Type B pancreatic cell (in vitro differentiated cells): ENCODE measurements at places on chromosomes 5 and 9.

DNA sequence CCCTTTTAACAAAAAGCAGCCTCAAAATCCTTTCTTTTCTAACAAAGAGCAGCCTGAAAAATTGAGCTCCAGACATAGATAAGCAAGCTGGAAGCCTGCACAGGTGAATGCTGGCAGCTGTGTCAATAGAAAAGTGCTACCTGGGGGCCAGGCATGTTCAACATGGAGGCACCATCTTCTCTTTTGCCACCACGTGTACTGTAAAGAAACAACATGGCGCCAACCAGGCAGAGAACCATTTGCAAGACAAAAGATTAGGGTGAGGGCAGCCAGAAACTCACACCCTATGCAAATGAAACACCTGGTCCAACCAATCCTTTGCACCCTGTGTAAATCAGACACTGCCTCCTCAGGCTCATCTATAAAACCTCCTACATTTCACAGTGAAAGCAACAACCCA lies 96.0 kb downstream of the ACTL7B start:
- no peak for DNase-seq

GRCh38 chr9:69996967-69997366 lies 46.7 kb upstream of the MAMDC2 start:
- no peak for DNase-seq

DNA sequence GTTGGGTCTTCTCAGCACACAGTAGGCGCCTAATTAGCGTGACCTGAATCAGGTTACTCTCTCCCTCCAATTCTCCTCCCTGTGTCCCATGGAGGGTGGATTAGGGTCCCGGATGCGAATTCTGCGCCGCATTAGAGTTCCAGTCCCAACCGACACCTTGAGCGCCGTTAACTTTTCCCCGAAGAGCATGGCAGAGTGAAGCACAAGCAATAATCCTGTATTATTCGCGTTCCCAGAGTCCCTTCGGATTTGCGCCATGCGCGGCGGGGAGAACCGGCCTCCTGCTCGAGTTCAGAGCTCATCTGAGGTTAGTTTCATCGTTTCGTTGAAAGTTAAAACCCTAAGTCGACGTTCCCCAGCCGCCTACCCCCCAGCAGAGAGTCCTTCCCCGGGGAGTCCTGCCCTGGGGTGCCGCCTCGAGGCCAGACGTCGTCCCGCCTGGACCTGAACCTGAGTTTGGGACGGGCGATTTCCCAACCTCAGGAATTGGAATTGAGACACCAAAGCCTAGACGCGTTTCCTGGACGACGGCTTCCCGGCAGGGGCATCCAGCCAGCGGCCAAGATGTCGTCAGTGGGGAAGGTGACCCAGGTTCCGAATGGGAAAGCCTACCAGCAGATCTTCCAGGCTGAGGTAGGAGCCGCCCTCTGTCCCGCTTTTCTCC lies at the start of gene CCDC180:
TSS of gene CCDC180 (plus strand) at position 160 of the 664 bp plus-strand sequence. CDS start at position 565, 405 bp downstream.
- no peak for DNase-seq

DNA sequence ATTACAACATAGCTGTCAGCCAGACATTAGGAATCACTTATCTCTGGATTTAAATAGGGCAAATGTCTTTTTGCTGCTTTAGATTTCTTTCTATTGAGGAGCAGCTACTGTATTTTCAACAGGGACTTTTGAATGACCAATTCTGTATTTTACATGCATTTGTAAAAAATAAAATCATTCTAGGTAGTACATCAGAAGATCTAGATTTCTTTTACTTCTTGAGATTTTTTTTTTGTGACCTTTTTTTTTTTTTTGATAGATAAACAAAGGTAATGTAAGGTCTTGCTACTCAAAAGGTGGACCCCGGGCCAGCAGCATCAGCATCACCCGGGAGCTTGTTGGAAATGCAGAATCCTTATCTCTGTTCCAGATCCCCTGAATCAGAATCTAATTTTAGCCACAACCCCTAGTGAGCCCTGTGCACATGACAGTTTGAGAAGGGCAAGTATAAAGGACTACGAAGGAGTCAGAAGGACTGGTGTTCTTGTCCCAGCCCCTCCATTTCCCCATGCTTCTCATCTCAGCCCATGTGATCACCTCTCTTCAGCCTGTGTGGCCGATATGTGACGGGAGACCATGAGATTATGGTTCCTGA lies 37.7 kb upstream of the CKMT2 start:
- DNase-seq, result no peak

DNA sequence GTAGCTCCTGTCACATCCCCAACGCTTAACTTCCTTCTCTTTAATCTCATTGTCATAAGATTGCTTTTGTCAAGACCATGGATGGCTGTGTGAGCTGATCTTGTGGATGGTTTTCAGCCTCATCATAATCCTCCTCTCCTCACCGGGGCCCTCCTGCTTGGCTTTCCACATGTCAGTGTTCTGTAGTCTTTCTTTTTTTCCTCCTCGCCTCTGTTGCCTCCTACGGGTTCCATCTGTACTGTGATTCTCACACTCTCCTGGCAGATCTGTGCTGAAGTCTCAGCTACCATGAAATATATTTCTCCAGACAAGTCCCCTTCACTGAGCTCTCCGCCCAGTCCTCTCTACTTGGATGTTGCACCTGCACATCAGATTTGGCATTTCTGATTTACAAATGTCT lies 34.9 kb upstream of the FAM120AOS start:
- no peak for DNase-seq

GRCh38 chr5:66498791-66499207 lies 97.4 kb upstream of the MAST4 start:
- no peak for DNase-seq

DNA sequence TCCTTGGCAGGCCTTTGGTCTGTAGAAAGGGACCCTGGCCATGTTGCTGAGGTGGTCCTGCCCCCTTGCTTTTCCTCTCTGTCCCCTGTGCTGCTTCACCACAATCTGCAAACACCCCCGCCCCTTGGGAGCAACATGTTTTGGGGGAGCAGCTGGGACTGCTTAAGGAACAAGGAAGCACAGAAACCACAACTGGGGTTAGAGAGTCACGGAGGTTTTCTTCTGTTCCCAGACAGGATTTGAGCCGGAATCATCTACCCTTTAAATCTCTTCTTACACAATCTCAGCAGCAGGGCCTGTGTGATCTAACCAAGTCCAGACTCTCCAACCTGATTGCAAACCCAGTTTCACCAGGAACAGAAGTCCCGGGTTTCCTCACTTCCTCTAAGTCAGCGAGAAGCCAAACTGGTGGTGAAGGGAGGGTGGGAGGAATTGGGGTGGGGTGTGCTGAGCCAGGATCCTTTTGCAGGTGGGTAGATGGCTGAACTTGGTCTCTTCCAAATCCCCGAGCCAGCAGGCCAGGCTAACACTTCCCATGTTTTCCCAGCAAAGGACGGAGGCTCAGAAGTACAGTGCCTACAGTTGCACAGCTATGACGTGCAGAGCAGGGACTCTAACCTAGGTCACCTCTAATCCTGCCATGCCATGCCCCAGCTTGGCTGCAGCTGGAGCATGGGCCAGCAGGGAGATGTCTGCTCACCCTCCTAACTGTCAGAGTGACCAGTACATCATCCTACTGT lies 25.0 kb downstream of the SH3PXD2B start:
- DNase-seq, result no peak

DNA sequence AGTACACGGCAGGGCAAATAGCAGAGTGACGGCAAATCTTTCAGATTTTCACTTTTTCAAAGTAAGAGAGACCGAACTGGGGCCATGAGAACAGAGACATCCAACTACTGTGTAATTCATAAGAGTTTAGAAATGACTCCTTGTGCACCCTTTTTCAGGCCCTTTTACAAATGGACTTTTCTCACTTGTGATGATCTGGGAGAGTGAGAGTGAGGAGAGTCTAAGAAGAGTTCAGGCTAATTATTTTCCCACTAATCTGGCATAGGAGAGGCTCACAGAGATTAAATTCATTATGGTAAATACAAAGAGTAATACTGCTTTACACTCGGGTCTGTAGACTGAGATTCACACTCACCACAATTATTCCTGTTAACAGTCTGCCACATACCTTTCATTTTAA lies 880 bp upstream of the CCNG1 start:
- DNase-seq, result no peak

DNA sequence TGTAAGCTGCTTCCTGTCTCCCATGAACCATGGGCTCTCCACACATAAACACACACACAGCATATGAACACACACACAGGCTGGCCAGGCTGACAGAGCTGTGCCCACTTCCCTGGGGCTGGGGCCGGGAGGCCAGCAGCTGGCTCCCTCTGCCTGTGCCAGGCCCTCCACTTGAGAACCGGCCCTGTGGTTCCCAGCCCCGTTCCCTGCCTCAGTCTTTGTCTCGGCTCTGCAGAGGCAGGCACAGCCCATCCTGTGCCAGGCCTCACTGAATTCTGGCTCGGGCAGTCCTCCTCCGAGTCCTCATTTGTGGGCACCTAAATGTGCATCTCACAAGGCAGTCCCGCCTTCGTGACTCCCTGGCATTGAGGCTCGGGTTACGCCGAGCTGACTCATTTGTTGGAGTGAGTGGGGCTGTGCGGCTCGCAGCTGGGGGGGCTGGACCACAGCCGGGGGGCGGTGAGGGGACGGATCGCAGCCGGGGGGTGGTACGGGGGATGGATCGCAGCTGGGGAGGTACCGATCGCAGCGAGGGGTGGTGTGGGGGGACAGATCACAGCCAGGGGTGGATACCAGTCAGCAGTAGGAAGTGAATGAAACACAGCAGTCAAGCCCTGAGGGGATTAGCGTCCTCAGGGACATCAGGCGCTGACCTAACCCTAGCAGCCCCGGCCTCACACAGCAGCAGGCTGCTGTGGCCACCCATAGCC lies 72.3 kb downstream of the PSMB7 start:
- DNase-seq, result no peak

GRCh38 chr5:122615146-122615545 lies 159.7 kb upstream of the SNX2 start:
- no peak for DNase-seq

DNA sequence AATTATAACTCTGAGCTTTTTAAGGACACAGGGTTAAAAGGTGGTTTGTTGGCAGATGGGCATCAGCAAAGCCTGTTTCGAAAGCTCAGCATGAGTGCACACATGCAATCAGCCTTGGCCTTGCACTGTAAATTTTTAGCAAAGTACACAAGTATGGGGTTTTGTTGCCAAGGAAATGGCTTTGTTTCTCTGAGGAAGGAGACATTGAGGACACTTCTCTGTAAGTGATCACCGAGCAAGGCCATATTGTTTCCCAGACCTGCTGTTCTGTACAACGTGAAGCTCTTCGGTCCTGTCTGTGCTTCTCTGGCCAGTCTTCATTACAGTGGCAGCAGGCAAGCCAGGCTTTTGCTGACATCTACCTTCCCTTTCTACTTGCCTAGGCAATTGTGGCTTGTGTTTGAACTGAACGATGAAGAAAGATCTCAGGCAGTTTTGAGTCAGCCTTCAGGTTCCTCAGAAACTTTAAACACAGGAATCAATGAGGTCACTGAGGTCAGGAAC lies 27.9 kb upstream of the GLRX start:
- DNase-seq, result no peak

- no peak for DNase-seq
These were observed 17.2 kb upstream of the SUSD3 start for GRCh38 chr9:93041108-93041802.

GRCh38 chr9:37464426-37465248 lies 613 bp downstream of the ZBTB5 start:
- DNase-seq, result no peak

DNA sequence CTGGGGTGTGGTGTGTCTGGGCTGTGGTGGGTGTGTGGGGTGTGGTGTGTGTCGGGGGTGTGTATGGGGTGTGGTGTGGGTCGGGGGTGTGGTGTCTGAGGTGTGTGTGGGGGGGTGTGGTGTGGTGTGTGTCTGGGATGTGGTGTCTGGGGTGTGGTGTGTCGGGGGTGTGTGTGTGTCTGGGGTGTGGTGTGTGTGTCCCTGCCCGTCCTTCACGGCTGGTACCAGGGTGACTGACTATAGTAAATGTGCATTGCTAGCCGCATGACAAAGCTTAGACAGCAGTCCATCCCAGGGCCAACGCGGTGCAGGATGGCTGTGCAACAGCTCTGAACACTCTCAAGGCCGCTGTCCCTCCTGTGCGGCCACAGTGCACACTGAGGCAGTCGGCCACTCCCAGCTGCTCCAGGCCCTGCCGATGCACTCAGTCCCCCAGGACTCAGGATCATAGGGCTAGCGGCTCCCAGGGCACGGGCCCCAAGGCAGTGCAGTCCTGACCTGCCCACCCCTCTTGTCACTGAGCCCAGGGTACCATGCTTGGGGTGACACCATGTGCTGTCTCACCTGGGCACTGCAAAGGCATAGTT lies 54.0 kb downstream of the SECISBP2 start:
- no peak for DNase-seq

DNA sequence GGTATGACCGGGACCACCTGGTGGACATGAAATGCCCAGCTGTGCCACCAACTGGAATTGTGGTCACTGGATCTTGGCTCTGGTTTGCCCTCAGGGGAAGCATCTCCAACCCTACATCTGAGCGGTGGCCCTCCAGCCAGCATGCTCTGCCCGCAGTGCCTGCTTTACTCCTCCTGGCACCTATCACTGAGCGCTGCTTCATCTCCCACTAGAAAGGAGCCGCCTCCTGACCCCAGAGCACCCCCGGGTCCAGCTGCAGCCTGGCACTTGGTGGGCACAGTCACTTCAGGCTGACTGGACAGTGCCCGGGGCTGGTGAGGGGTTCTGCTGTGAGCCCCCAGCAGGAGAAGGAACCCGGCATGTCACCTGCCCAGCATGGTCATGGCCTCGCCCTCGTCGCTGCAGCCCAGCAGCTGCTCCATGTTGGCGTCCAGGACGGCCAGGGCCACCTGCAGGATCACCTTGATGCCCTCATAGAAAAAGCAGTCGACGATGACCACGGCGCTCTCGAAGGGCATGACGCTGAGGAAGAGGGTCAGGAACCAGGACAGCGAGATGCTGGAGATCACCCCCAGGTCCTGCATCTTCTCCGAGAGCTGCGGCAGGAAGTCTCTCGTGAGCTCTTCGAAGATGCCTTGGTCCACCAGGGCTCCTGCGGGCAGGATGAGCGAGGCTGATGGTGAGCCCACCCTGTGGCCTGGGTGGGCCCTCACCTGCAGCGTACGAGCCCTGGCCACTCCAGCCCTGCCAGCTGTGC lies 16.1 kb upstream of the MRNIP start:
- DNase-seq, result no peak

- DNase-seq, result no peak
These were observed 123.2 kb downstream of the JAKMIP2 start for GRCh38 chr5:147659166-147659929.

DNA sequence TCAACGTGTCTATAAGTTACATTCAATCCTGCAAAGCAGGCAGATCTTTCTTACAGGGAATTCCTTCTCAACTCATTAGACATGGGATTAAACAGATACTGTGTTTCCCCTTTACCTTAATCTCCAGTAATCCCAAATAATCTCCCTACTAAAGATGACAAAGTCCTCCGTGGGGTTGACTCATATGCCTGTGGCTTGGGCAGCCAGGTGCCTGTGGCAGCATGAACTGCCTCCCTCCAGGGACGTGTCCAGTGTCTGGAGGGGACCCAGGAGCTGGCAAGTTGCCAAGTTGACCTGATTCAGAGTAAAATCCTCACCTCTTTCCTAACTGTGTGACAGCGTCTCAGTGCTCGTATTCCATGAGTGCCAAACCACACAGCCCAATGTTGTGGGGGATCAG lies 94.6 kb upstream of the PTCH1 start:
- DNase-seq, result no peak

GRCh38 chr5:180640861-180641565 lies 8.4 kb downstream of the FLT4 start:
- no peak for DNase-seq

GRCh38 chr9:108475813-108476212 lies 380.0 kb downstream of the ACTL7B start:
- DNase-seq, result no peak

- no peak for DNase-seq
These were observed 10.5 kb downstream of the NELFB start for GRCh38 chr9:137265496-137266161.
